ENCODE measurements at places on chromosomes 1 and 21.

GRCh38 chr21:44531606-44532564 is 8.1 kb downstream of the KRTAP10-1 start:
- DNase-seq: no peak

DNA sequence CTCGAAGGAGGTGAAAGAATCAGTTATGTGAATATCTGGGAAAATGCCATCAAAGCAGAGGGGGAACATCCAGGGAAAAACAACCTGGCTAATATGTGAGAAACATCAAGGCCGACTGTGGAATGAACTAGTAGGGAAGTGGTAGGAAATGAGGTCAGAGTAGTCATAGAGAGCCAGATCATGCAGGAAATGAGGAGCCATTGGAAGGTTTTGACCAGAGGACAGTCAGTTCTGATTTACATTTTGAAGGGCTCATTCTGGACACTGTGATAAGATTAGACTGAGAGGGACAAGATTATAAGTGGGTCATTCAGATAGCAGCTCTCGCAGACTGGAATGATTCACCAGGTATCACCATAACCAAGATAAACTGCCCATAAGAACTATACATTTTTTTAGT is 63.7 kb downstream of the SYT14 start:
- peak; percentile 63 for DNase-seq

- DNase-seq: peak; percentile 69
These were observed 182.5 kb downstream of the ZC3H11B start for GRCh38 chr1:219430419-219430818.

- no peak for DNase-seq
These were observed 18.2 kb downstream of the CAP1 start for GRCh38 chr1:40058453-40059337.

- DNase-seq: peak; percentile 39
These were observed 616.1 kb upstream of the ADAMTS5 start for GRCh38 chr21:27582948-27583430.

DNA sequence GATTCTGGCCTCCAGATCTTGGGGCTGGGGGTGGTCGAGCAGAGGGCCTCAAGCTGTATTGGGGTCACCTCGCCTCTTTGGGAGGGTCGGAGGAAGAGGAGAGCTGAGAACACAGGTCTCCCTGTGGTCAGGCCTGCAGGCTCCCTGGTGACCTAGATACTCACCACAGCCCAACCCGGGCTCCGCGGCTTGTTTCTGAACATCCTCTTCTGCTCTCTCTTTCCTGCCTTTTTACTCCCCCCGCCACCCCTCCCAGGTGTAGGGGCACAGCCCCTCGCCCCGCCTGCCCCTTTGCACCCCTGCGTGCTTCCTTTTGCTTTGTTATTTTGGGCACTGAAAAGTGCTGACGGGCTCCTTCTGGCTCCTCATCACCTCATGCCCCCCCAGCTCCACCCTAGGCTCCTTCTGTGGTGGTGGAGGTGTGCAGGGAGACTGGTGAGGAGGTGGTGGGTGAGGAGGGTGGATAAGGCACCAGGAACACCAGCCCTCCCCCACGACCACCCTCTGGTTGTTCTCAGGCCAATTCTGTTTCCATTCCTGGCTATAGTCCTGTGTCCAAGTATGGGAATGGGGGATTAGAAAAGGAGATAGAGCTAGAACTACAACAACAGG is 10.6 kb upstream of the LINGO4 start:
- DNase-seq: no peak

- DNase-seq: no peak
These were observed 149.4 kb upstream of the ZC3H12A start for GRCh38 chr1:37325010-37325409.

DNA sequence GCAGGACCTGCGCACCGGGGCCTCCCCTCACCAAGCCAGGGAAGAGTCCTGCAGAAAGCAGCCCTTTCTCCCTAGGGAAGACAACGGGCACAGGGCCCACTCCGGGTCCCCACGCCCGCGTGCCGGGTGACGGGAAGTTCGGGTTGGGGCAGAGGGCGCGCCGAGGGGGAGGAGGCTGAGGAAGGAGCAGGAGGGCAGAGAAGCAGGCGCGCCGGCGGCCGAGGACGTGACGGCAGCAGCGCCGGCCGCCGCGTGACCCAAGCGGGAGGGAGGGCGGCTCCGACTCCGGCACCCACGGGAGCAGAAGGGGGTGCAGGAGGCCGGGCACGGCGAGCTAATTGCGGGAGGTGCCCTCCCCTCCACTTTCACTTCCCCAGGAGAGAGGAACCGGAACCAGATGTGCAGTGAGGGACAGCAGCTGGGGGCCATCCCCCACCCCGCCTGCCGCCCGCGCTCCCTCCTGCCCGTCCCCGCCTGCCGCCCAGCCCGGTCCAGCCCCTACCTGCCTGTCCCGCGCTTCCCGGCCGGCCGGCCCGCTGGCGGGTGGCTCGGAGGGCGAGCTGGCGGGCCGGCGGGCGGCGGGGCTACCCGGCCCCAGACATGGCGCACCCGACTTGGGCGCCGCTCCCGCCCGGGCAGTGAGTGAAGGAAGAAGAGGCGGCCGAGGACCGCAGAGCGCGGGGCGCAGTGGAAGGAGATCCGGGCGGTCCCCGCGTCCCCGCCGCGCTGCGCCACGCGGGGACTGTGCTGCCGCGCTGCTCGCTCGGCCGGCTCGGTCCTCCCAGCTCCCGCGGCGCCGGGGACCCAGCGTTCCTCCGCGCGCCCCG is 510 bp downstream of the DENND4B start:
- peak; percentile 62 for DNase-seq

- peak; percentile 65 for DNase-seq
These were observed 45.1 kb upstream of the RGS2 start for GRCh38 chr1:192763756-192764155.

DNA sequence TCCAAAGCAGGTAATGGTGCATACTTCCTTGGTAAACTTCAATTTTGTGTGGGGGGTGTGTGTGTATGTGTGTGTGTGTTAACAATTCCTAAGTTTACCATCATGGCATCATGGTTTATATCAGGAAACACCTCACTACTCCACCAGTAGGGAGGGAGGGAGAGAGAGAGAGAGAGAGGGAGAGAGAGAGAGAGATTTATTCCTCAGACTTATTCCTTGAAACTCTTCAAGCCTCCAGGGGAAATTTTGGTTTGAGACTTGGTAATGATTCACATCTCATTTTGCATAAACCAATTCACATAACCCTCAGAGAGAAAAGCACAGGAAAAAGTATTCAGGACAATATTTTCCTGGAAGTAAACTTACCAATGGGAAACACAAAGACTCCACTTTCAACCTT is 115.0 kb downstream of the TTLL7 start:
- peak; percentile 79 for DNase-seq

GRCh38 chr1:2786329-2787162 is 14.9 kb downstream of the TTC34 start:
- no peak for DNase-seq

DNA sequence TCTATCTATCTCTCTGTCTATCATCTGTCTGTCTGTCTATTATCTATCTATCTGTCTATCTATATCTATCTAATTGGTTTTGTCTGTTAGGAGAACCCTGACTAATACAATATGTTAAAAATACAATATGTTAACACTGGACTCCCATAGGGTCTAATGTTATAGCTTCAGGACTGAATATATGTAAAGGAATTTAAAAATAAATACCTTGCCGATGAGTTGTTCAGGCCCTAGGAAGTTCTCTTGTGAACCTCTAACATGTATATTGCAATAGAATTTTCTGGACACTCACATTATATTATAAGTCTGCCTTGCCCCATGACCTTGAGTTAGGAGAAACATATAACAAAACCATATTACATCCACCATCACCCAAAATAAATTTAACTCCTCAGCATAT is 900.6 kb downstream of the NCAM2 start:
- DNase-seq: no peak

DNA sequence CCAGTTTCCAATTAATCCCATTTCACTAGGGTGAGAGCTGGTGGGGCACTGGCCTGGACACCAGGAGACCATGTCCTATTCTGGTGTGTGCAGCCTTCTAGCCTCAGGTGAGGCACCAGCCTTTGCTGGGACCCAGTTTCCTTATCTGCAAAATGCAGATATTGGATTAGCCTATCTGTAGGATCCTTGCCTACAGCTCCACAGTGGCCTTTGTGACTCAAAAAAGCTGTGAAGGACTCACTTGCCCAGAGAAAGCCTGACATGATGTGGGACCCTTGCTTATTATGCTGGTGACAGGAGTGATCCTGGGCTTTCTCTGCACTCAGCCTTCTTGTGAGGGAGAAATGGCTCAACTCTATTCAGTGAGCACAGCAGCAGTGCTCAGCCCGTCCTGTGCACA is 32.3 kb downstream of the TENT5C start:
- DNase-seq: no peak

DNA sequence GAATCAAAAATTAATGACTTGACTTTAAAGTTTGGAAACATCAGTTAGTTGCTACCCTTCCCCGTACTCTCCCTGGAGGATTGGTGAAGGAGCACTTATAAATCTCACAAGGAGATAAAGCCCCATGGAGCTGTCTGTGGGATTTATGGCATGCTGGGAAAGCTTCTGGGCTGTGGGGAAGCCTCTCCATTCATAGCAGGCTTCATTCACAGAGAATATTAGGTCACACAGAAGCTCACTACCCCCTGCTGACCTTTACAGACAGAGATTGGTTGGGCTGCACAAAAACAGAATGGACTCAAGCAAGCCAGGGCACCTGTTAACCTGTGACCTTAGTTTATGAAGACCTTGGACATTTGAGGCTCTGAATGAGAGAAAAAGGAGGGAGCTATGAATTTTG is 32.1 kb downstream of the RGL1 start:
- no peak for DNase-seq

- DNase-seq: peak; percentile 58
These were observed 14.7 kb upstream of the CYYR1 start for GRCh38 chr21:26587736-26588201.

DNA sequence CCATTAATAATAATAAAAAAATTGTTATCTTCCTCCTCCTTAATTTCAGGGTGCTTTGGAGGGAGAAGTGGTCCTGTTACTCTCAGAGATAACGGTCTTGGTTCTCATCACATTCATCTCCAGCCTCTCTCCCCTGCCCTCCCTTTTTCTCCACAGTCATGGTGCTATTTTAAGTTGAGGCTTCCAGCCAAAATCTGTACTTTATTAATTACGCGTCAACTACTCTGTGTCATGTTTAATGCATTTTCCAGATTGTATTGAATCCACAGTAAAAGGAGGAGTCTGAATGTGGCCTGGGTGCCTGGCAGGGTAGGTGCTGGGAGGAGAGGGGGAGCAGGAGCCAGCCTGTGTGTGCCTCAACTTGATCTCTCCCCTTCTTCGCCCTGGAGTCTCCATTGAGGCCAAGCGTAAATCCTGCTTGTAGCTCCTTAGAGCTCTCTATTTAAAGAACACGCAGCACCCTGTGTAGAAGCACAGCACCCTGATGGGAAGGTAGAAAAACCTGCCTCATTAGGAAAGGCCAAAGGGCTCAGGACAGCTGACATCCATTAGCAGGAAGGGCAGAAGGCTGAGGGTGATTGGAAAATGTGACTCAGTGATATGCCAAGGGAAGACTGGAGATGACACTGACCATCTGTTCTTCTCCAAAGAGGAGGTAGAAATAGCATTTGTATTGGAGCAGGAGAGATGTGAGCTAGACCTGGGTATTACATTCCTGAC is 82.4 kb downstream of the PLXNA2 start:
- DNase-seq: peak; percentile 85

DNA sequence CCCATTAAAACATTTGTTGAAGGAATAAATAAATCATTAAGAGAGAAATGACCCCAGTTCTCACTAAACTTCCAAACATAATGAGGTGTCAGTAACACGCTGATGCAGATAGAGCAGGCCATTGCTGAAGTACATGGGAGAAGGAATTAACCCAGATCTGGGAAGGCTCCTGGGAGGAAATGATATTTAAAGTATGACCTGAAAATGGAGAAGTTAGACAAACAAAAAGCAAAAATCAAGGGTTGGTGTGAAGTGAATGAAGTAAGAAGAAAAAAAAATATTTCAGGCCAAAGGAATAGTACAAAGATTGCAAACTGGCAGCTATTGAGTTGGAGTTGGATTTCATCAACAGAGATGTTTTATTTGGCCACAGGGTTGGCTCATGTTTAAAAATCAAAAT is 71.4 kb downstream of the RGS2 start:
- no peak for DNase-seq

GRCh38 chr1:32394890-32395432 is 720 bp upstream of the BSDC1 start:
- DNase-seq: peak; percentile 23

- DNase-seq: no peak
These were observed 30.1 kb downstream of the SH3BGR start for GRCh38 chr21:39481886-39482285.

GRCh38 chr1:40036574-40036973 is 4.0 kb upstream of the CAP1 start:
- DNase-seq: peak; percentile 81

GRCh38 chr1:180114396-180114945 is 40.2 kb upstream of the QSOX1 start:
- DNase-seq: no peak

DNA sequence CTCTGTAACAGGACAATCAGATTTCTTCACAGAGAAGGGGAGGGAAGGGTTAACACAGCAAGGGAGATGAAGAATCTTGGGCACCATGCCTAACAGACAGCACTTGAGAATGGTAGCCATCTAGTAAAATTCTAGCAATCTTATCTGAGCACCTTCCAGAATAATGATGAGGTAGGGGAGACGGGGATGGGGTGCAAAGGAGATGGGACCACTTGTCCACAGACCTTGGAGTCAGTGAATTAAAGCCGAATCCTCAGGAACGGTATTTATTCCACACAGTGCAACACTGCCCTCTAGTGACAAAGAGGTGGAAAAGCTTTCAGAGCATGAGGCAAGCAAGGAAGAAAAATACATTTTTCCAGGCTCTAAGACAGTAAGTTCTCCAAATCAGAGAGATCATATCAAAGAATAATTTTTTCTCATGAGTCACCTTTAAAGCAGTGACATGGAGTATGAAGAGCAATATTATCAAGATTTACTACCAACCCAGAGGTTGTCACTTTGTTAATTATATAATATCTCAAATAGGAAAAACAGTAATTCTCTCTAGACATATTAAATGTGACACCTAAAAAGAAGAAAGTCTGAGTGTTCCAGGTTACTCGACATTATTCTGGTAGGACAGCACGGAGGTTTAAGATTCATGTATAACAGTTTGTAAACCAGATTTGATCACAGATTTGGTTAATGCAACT is 43.3 kb upstream of the LPAR3 start:
- DNase-seq: peak; percentile 74

- DNase-seq: peak; percentile 15
These were observed 40.9 kb upstream of the ZBTB18 start for GRCh38 chr1:244010191-244010590.

DNA sequence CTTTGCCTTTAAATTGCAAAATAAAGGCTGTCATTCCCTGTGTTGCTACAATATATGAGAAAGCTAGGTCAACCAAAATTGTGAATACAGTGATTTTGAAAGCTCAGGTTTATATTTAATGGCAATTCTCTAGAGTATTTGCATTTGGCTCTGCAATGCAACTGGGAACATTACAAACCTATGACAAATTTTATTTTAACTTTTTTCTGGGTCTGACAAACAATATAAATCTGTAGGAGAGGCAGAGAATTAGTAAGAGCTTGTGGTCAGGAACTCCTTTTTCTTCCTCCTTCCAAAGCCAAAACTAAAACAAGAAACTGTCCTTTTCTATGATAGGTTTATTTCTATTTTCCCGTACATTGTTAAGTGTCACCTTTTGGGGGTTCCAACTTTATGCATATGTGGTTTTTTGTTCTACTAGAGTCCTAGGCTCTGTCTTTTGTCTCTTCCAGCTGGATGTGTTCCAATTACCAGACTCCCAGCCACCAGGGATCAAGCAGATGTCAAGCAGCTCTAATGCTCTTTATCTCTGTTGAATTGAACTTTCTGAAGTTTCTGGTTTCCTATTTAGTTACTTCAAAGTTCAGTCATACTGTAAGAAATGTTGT is 106.9 kb downstream of the ASH1L start:
- peak; percentile 25 for DNase-seq

- no peak for DNase-seq
These were observed 2.6 kb downstream of the CTSE start for GRCh38 chr1:206021008-206021625.
